ENCODE measurements at places on chromosomes 6 and 20.

DNA sequence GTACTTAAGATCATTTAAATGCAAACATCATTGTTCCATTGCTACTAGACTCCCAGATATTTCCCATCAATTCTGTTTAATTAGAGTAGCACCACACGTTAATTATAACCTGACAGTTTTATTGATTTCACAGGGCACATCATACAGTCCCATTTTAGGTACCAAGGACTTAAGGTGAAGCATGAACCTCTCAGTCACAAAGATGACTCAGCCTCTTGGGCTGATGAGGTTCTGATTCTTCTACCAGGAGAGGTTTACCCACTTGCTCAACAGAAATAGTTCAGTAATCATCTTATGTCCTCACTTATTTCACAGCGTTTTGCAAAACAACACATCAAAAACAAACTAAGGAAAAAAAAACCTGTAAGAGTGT, 98.5 kb downstream of the HIVEP2 start:
- no peak for DNase-seq

- DNase-seq, result peak; percentile 62
These were observed 6.3 kb downstream of the TNFAIP3 start for GRCh38 chr6:137873273-137873762.

DNA sequence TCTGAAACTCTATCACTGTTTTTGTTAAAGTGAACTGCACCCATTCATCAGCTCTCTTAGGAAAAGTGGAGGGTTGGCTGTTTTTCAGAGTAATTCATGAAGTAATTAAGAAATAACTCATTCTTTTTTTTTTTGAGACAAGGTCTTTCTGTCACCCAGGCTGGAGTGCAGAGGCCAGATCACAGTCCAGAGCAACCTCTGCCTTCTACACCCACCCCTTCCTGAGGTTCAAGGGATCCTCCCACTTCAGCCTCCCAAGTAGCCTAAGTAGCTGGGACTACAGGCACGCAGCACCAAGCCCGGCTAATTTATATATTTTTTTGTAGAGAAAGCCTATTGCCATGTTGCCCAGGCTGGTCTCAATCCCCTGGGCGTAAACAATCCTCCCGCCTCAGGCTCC, 2.6 kb downstream of the ZNFX1 start:
- no peak for DNase-seq

GRCh38 chr6:13557841-13558240, 16.6 kb upstream of the SIRT5 start:
- DNase-seq, result no peak

DNA sequence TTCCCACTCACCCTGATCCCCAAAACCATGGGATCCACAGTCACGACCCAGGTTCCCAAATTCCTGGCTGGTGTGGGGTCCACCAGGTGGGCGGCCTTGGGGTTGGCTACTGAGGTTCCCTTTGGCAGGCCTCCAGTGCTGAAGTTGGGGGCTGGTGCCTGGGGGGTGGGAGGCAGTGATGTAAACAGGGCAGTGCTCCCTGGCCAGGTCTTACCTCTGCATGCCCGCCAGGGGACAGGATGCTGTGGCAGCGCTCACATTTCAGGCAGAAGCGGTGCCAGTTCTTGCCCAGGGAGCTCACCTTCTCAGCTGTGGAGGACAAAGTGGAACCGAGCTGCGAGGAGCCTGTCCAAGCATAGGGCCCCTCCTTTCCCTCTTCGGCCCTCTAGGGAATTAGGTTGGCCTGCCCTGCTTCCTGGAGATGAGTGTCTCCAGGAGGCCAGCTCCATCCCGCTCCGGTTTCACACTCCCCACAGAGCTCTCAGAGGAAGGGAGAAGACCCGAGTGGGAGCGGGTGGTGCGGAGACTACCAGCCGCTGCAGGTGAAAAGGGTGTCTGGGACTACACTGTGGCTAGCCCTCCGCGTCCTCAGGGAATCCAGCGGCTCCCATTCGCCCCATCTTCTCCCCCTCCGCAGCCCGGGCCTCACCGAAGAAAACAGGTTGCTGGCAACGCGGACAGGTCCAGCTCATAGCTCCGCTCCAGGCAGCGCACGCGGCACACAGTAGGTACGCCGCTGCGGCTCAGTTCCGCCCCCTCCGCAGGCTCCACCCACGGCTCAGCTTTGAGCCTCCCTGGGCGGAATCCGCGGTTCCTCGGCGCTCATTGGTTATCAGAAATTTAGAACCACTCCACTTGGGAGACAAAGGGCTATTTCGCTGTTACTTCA, at the start of gene CRIP3:
CRIP3 (minus strand) TSS at position 726 of the 889 bp plus-strand sequence; CDS start at position 692, 34 bp downstream.
- peak; percentile 44 for DNase-seq

DNA sequence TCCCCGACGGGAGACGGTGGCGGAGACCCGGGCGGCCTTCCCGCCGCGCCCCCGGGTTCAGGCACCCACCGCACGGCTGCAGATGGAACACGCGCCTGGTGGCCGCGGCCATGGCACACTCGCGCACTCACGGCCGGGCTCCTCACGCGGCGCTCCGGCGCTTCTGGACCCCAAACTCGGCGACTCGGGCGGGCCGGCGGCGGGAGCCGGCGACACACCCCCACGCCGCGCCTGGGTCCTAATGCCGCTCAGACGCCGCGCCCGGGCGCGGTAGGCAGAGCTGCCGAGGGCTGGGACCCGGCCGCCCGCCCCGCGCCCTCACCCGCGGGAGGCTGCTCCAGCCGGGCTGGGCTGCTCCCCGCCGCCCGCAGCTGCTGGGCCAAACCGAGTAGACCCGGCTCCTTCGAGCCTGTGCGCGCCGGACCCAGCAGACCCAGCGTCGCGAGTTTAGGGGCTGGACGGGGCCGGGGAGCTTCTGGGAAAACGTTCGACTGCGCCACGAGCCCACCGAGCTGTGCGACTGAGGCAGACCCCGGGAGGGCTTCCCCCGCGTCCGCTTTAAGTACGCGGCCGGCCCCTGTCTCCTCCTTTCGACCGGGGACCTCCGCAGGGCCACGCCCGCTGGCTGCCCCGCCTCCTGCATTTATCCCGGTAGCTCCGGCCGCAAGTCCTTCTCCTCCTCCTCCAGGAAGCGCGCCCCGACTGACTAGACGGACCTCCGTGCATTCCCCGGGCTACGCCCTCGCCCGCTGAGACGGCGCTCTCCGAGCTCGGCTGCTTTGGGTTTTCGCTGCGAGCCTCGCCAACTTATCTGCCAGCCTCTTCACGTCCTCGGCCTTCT, at the start of gene SLC4A11:
SLC4A11 (minus strand) TSS at position 165 of the 841 bp plus-strand sequence; CDS start at position 112, 53 bp downstream.
- DNase-seq, result peak; percentile 71

DNA sequence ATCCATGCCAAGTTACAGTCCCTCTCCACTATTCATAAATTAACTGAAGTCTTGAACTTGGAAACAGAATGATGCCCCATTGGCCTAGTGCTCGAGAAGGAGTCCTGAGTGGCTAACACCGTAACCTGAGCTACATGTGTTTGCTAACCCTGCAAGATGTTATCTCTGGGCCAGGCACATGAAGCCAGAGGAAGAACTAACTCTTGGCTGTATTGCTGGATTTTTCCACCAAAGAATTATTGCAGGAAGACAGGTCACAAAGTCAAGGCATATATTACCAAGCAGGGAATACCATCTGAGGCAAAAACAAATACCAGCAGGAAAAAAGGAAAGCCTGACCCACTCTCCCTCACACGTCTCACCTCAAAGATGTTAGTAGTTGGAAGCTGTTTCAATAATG, 148.9 kb upstream of the PHACTR1 start:
- DNase-seq, result no peak

GRCh38 chr6:115194981-115195638, 852.3 kb upstream of the HS3ST5 start:
- DNase-seq, result no peak

GRCh38 chr6:125884634-125885371, 71.8 kb upstream of the HINT3 start:
- no peak for DNase-seq

DNA sequence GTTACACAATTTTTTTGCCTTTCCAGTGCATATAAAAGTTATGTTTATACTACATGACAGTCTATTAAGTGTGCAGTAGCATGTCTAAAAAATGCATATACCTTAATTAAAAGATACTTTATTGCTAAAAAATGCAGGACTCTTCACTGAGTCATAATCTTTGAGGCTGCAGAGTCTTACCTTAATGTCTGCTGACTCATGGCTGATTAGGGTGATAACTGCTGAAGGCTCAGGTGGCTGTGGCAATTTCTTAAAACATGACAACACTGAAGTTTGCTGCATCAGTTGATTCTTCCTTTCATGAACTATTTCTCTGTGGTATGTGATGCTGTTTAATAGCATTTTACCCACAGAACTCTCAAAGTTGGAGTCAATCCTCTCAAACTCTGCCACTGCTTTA, 19.1 kb downstream of the ZSCAN23 start:
- no peak for DNase-seq

DNA sequence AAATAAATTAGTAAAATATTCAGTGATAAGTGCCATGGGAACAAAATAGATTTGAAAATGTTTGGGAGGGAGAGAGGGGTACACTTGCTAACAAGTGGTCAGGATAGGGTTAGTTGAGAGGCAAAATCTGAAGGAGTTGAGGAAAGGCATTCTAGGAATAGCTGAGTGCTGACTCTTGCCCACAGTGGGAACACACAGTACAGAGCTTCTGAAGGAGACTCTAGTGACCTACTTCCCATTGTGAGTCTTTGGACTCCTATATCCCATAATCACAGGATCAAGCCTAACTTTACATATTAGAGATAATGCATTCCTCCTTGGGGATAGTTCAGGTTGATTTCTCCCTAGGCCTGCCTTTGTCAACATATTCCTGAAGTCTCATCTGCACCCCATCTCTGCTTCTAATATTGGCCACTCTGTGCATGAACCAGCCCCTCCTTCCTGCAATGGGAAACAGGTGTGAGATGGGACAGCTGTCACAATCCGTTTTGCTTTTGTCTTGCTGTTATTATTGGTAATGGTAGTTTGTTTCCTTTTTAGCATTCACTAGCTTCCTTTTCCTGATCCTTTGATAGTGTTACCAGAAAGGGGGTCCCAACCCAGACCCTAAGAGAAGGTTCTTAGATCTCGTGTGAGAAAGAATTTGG, 2.6 kb upstream of the TRIM38 start:
- no peak for DNase-seq

DNA sequence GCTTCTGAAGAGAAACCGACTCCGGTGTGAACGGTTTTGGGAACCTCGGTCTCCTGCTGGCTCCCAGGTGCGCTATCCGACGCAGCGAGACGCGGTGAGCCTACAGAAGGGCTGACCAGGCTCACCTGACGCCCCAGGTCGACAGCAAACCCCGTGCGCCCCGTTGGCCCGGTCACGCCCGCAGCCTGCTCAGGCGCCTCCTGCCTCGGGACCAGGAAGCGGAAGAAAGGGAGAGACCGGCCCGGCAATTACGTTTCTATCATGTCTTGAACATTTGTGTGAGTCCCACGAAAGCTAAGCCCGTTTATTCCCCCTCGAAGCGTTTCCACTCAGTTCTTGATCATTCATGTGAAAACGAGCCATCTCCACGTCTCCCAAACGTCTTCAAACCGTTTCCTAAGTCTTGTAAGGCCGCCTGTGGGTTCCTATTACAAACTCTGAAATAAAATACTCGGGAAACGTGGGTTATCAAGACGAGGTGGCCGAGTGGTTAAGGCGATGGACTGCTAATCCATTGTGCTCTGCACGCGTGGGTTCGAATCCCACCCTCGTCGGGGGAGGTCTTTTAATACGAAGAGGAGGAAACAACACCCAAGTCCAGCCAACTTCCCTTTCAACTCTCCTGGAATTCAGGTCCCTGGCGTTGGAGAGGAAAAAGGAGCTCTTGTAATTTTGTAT, 150.5 kb upstream of the PRSS16 start:
- no peak for DNase-seq

DNA sequence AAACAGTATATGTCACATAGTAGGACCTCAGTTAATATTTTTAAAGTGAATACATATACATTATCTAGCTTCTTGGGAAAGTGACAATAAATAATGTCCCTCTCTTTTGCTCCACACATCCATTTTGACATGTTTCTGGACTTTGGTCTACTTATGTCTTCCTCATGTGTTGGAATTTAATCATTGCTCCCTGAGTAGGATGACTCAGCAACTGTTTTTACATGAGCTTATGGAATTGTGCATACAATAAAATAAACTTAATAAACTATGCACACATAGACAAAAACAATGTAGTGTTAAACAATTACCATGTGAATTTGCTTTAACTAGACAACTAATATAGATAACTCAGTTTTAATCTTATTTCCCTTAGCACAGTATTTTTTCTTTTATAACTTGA, 503.8 kb downstream of the TFAP2B start:
- no peak for DNase-seq

- no peak for DNase-seq
These were observed 330.2 kb downstream of the EPM2A start for GRCh38 chr6:145405006-145405551.

DNA sequence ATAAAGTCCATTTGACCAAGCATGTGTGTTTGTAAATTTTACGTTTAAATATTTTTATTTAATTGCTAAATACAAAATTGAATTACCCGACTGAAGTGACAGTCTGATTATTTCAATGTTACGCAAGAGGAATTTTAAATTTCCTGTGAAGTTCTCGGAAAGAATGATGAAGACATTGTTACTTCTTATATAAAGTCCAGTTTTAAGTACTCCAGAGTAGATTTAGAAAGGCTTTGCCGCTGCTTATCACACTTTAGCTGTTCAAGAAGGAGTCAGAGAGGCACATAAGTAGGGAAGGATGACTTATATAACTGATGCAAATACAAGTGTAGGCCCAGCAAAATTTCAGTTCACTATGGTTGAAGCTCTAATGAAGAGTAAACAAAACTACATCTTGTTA, 265.1 kb upstream of the CITED2 start:
- no peak for DNase-seq

DNA sequence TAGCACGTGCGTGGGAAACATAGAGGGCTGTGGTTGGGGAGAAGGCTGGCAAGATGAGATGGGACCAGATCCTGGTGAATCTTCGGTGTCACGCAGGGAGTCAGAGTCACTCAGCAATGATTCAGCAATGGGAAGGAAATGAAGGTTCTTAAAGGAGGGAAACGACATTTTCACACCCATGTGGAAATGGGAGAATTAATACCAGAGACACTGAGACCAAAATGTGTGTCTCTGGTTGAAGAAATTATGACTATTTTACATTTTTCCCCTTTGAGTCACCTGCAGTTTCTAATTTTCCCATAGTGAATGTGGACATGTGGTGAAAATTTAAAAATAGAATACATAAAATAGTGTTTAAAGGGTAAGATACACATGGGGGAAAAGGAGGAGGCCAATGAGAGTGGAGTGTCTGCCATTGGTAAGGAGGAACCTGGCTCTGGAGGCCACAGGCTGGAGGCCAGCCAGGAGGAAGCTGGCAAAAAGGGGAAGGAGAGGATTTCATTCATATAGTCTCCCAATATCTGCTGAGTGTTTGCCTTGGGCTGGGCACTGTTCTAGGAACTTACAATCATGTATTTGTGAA, 17.5 kb downstream of the NRN1 start:
- no peak for DNase-seq

- no peak for DNase-seq
These were observed 76.4 kb upstream of the HS3ST5 start for GRCh38 chr6:114419175-114419574.

- no peak for DNase-seq
These were observed 45.9 kb downstream of the NOL4L start for GRCh38 chr20:32539026-32539816.

DNA sequence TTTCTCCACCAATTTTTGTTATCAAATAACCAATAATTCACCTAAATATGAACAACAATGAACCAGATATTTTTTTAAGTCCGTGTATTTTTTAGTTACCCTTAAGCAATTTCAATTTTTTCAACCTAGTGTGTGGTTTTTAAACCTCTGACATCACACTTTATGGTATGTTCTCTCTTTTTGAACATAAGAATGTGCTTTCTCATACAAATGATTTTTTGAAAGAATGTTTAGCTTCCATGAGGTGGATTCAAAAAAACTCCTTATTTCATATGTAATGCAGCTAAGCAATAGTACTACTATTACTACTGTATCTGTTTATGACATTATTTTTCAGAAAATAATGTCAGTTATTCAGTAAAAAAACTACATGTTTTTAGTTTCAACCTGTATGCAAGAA, 19.4 kb upstream of the MEI4 start:
- no peak for DNase-seq

All from left ventricle myocardium inferior (tissue), 1 donor.